ENCODE measurements at places on chromosomes 5 and 9.

DNA sequence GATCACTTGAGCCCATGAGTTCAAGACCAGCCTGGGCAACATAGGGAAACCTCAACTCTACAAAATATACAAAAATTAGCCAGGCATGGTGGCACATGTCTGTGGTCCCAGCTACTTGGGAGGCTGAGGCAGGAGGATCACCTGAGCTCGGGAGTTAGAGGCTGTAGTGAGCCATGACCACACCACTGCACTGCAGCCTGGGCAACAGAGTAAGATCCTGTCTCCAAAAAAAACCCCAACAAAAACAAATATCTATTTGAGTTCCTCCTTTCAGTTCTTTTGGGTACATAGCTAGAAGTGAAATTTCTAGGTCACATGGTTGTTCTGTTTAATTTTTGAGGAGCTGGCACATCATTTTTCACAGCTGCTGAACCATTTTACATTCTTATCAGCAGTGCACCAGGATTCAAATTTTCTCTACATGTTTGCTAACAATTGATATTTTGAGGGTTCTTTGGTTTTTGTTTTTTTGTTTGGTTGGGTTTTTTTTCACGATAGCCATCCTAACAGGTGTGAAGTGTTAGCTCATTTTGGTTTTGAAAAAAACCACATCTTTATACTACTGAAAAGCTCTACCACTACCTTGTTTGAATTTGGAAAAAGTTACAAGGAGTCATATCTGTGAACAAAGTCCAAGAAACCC is 176.9 kb upstream of the SLC12A2 start:
- DNase-seq: no peak

GRCh38 chr9:1875251-1875851 is 139.8 kb upstream of the SMARCA2 start:
- DNase-seq: no peak

DNA sequence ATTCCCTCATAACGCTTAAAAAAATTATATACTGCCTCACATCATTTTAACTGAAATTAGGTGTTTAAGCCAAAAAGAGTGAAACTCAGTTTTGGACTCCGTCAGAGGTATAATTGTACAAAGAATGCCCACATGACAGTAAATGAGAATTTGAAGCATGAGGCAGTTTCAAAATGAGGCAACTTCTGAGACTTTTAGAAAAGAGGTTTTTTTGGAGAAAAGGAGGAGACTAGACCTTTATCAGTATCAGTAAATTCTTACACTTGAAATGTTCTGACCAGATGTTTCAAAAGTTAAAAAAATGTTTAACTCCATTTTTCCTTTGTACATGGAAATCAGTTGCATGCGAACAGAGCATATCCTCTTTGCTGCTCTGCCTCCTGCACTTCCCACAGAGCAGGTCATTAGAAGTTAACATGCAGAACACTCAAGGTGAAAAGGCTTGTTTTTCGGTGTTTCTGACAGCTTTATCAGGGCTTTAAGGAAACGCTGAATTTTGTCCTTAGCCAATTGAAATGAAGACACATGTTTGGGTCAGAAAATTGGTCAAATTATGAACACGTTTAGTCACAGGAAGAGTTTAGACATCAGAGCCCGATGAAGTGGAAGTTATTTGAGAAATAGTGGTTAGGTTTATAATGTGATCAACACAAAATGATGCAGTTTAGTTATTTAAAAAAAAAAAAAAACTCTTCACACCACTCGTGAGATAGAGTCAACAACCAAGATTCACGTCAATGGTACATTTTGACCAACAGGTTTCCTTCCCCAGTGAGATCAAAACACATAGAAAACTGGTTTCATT is 59.5 kb downstream of the PIK3R1 start:
- DNase-seq: no peak

- DNase-seq: peak; percentile 6
Observed at GRCh38 chr5:63916786-63917185, 45.5 kb downstream of the HTR1A start.

- no peak for DNase-seq
Observed at GRCh38 chr9:32580631-32581300, 7.8 kb upstream of the NDUFB6 start.

GRCh38 chr9:102778746-102779145 is 216.4 kb upstream of the CYLC2 start:
- DNase-seq: peak; percentile 4

DNA sequence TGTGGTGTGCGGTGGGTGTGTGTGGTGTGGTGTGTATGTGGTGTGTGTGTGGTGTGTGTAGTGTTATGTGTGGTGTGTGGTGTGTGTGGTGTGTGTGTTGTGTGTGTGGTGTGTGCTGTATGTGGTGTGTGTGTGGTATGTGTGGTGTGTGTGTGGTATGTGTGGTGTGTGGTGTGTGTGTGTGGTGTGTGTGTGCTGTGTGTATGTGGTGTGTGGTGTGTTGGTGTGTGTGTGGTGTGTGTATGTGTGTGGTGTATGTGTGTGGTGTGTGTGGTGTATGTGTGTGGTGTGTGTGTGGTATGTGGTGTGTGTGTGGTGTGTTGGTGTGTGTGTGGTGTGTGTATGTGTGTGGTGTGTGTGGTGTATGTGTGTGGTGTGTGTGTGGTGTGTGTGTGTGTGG is 144.3 kb downstream of the HSD17B3 start:
- no peak for DNase-seq

DNA sequence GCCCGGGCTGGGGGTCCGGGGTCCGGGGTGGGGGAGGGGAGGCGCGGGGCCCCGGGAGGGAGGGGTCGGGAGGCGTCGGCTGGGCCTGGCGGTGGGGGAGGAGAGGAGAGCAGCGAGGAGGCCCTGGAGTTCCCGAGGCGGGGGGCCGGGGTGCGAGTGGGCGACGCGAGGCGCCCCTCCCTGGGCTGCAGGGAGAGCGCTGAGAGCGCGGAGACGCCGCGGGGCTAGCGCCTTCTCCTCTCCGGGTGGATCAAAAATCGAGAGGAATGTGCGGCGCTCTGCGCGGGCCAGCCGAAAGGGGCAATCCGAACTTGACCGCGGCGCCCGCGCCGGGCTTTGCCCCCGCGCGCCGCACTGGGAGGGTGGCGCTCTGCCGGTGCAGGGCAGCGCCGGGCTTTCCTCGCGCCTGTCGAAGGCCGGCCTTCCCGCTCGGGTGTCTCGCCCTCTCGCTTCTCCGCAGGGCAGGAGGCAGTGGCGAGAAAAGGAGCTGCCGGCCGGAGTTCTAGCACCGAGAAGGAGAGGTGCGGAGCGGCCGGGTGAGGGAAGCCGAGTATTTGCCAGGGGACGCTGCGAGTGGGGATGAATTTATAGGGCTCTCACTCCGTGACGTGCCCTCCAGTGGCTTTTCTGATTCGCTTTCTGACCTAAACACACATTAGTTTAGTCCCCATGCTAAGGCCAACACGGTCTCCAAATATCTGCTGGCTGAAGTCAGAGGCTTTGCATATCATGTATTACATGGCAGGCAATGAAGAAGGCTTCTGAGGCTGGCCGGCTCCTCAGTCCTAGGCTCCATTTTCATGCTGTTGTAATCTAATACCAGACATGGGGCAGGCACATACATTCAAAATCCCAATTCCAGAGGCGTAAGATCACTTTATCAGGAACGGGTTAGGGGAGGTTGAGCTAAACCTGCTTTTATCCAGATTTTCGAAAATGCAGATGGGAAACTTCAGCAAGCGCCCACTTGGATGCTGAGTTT is 503 bp upstream of the GDNF start:
- DNase-seq: peak; percentile 40

- no peak for DNase-seq
Observed at GRCh38 chr5:96473155-96473554, 40.1 kb upstream of the PCSK1 start.

DNA sequence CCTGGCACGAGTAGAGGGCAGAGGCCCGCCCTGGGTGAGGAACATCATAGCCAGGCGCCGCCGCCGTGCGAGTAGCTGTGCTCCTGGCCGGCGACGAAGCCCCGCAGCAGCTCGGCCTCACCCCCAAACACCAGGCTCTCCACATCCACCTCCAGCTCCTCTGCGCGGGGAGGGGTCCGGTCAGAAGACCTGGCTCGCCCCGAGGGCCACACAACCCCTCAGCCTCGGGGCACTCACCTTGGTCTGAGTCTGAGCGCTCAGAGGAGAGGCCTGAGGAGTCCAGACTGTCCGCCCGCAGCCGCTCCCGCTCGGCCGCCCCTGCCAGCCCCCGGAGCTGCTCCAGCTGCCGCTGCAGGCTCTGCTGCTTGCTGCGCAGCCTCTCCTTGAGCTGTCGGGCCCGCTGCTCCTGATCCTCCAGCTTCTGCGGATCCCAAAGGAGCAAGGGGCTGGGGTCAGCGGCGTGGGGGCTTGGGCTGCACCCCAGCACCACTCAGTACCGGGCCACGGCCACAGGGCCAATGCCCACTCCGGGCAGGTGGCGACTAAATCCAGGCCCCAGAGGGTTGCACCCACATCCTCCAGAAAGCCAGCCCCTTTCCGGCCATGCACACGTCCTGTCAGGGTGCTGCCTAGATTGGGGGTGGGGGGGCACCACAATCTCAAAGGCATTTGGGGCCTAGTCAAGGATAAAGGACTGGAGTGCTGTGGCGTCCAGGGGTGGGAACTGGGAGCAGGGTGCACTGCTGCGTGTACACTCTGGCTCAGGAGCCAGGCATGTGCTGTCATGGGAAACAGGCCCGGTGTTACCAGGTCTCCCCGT is 3.9 kb downstream of the MXD3 start:
- no peak for DNase-seq

GRCh38 chr5:95600557-95600956 is 19.3 kb upstream of the GPR150 start:
- no peak for DNase-seq
